NCI-H510A (cell line): ENCODE measurements at places on chromosomes 12 and 14.

- DNase-seq: no peak
Measured at GRCh38 chr14:60276347-60276746, 27.3 kb downstream of the PPM1A start.

DNA sequence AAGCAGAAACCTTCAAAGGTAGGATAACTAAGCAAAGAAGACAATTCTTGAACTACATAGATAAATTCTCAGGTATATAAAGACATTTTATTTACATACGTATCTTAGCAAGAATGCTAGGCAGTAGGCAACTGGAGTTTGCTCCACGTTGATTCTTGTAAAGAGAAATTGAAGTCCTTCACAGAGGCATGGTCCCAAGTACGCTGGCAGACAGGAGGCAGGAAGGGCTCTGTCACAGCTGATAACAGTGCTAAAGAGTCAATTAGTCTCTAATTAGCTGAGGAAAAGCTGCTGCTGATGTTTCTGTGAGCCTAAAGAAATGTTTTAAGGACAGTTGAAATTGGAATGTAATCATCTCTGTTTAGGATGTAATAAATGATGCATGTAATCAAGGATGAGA lies 146.8 kb downstream of the METTL25 start:
- no peak for DNase-seq

DNA sequence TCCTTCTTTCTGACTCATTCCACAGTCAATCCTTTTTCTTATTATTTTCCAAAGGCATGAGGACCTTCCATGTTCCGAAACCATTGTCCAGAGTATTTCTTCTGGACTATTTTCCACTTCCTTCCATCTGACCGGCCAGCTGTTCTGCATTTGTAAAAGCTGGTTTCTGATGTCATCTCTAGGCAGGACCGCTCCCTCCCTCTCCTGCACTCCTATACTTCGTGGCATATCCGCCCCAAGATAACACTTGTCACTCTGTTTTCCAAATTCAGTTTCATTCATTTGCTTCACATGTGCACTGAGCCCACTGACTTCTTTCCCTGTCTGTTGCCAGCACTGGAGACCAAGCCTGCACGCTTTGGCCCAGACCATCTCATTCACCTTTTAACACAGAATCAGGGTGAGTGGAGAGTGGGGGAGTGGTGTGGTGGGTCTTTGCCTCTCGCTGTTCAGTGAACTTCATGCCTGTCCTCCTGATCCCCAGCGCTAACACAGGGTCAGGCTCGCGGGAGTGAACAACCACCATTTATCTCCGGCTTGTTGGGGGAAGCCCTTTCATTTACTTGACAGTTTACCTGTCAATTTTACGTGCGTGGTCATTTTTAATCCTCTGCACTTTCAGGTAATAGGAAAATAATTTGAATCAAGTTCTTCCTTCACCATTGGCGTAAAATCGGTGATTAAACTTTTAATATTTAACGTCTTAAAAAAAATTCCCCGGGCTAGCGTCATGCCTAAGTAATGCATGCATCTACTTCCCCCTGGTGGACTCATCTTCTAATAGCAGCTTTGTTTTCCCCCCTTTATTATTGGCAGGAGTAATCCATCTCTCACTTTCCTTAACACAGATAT lies 52.5 kb downstream of the C12orf75 start:
- no peak for DNase-seq

DNA sequence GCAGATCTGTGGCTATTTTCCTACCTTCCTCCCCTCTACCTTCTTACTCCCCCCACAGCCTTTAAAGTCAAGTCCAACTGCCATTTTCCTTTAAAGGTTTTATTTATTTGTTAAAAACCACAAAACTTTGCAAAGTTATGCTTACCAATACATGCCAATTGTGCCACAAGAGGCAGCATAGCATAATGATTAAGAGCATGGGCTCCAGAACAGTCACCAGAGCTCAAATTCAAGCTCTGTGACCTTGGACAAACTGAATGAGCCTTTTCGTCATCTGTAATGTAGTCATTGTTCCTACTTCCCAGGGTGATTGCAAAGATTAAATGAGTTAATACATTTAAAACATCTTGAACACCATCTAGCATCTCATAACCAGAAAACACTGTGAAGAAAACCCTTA lies 13.0 kb upstream of the FMNL3 start:
- no peak for DNase-seq

DNA sequence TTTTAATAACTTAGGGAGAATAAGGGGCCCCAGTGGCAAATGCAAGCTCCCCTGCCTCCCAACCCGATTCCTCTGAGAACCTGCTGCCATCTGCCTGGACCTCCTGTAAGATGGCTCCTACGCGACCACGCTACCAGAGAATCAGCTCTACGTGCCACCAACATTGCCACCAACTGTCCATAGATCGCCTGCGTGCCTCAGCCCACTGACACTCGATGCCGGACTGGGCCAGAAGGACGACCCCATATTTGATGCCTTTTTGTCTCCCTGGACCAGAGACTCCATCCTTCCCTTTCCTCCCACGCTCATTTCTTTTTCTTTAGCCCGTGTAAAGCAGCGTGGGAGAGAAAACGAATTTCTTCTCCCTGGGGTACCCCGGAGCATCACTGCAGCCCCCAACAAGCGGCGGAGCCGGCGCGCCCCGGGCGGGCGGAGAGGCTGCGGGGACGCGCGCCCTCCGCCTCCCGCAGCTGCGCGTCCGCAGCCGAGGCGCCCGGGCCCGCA lies 565 bp upstream of the KLHL42 start:
- DNase-seq: peak; percentile 4

DNA sequence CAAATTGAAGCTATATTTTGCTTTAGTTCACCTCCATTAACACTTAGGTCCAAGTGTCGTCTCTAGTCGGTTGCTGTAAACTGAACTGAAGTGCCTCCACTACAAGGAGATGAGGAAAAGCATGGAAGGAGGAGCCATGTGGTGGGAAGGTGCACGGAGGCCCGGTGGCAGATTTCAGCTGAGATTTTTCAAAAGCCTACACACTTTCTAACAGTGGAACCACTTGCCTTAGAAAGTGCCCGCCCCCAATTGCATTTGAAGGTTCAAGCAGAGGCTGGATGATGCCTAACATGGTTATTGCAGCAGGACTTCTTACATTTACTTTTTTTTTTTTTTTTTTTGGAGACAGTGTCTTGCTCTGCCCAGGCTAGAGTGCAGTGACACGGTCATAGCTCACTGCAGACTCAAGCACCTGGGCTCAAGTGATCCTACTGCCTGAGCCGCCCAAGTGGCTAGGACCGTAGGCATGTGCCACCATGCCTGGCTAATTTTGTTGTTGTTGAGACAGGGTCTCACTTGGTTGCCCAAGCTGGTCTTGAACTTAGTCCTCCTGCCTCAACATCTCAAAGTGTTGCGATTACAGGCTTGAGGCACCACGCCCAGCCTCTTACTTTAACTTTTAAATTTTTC lies 27.6 kb downstream of the EML1 start:
- DNase-seq: no peak
